Activated naive CD8-positive, alpha-beta T cell treated with anti-CD3 and anti-CD28 coated beads for 36 hours (primary cell): ENCODE measurements at places on chromosomes 7 and 10.

GRCh38 chr7:53475776-53476175 lies 440.3 kb downstream of the POM121L12 start:
- DNase-seq, result no peak

DNA sequence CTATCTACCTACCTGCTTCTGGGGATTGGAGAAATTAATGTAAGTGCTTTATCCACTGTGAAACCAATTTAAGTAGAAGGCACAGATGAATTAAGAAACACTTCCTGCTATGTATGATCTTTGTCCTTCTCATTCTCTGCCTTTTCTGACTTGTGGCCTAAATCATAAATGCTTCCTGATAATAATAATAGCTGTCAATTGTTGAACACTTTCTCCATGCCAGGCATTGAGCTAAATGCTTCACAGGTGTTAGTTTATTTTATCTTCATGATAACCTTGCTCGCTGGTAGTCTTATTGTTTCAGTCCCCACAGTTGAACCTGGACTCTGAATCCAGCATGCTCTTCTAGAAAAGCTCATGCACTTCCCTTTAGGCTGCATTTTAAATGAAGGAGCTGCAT lies 75.4 kb downstream of the CHN2 start:
- no peak for DNase-seq

- DNase-seq, result no peak
These were observed 55.7 kb downstream of the CCDC3 start for GRCh38 chr10:12945690-12946359.

GRCh38 chr7:1720326-1720725 lies 50.2 kb downstream of the ELFN1 start:
- DNase-seq, result no peak

- DNase-seq, result no peak
These were observed 618.3 kb upstream of the AUTS2 start for GRCh38 chr7:68980011-68980410.

GRCh38 chr7:14521183-14521582 lies 381.4 kb downstream of the DGKB start:
- no peak for DNase-seq

- DNase-seq, result no peak
These were observed 1.5 kb upstream of the ZNF775 start for GRCh38 chr7:150377635-150378034.

DNA sequence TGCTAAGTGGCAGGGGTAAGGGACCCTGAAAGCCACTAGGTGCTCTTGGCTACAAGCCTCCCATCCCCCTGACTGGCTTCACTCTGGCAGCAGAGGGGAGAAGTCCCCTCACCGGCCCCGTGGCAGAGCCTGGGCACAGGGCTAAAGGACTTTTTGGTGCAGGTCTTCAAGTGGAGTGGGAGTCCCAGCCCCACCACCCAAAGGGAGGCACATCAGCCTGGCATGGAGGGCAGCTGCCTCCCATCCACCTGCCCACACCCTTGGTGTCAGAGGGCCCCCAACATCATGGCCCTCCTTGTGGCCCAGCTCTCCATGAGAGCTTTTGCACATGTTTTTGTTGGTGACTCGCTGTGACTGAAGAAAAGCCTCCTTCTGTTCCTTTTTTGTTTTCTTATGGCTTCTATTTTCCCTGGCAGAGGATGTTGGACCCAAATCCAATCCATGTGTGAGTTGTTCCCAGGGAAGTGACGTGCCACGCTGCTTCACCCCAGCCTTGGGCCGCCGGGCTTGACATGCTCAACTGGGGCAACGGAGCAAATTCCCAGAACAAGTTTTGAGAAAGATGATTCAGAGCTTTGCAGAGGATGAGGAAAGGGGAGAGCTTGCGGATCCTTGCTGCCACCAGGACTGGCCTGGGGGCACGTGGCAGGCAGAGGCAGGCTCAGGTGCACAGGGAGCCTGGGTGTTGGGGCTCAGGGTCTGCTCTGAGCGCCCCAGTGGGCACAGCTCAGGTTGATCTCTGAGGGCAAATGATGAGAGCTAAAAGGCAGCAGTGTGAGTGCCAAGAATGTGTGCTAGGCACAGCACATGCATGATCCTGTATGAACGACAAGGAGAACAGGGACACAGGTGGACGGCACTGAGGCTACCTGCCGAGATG lies 1.9 kb upstream of the AEBP1 start:
- no peak for DNase-seq

DNA sequence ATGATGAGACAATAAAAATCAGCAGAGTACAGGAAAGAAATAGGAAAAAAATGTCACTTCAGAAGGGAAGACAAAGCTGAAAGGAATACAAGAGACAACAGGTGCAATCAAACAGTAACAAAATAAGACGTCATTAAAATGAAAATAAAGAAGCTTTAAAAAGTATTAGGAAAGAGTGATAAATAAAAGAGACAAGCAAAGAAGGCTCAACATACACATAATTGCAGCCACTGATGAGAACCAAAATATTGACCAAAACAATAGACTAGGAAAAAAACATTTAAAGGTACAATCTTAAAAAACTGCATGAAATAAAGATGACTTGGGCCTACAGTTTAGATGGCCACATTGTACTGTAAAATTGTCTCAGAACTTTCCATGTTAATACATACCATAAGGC lies 160.5 kb upstream of the MINDY3 start:
- no peak for DNase-seq

DNA sequence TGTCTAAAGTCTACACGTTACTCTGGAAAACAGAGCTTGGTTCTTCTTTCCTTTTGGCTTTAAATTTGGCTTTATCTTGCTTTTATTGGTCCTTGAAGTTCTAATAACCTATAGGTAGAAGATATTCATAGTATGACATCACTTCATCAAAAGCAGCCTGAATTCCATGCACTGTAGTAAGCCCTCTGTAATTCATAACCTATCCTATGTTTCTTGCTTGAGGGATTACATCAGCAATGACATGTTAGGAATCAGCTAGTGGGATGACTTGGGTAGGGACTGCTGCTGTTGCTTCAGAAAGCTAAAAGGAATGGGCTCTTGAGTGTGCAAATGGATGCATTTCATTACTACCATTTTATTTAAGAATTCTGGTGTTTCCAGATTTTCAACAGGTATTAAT lies 184.9 kb downstream of the PTEN start:
- no peak for DNase-seq

GRCh38 chr10:28403090-28403489 lies 100.2 kb upstream of the MPP7 start:
- no peak for DNase-seq

DNA sequence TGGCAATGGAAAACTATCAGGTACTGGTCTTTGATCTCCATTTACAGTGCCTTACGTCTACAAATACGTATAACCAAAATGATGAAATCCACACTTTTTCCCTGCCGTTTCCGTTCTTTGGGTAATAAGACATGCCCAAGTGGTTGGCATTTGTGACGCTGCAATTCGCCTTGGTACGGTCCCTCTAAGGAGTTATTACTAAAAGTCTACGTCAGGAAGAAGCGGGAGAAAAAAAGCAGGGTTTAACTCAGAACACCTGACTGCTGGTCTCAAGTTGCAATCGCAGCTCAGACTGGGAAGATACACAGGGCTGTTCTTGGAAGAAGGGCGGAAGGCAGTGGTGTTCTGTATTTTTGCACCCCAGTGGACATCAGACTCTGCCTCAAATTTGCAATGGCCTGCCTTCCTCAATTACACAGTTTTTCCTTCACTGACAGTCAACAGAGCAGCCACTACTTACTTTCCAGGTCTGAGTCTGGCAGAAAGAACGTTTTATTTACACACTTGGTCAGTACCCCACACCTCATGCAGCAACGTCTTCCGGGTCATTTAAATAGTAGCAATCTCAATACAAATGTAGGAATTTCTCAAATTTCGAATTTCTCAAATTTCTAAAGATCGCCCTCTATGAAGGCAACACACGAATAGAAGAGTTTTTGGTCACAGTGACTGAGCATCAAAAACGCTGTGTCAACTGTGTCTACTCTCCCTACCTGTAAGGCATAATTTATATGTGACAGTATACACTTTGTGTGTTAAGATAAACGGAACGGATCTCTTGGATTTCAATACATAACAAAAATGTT lies 2.1 kb downstream of the BAIAP2L1 start:
- DNase-seq, result no peak

DNA sequence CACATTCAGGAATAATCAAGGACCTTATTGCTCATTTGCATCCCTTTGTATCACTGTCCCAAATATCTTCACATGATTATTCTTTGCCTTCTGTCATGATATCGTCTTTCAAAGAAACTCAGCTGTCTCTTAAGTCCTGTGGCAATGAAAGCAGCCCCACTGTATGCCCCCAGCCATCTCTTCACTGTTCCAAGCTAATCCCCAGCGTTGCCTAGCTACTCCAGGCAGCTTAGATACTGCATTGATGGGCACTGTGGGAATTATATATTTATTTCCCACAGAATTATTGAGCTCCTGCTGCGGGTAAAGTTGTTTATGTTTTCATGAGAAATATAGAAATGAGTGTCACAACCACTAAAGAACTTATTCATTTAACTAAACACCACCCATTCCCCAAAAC lies 38.8 kb downstream of the SND1 start:
- DNase-seq, result no peak

GRCh38 chr7:94236960-94237359 lies 157.7 kb upstream of the COL1A2 start:
- DNase-seq, result no peak

- DNase-seq, result no peak
These were observed 48.3 kb downstream of the NOD1 start for GRCh38 chr7:30430276-30430675.
